ENCODE measurements at places on chromosomes 3 and 15. TPM values are rescaled to one million over a fixed set of nuclear protein-coding genes. Genes with fewer than 3 reads are reported as not detected.
A peak's percentile ranks its signal among the peaks of the same experiment; 100 is the strongest.

The RAMAC gene
- total RNA-seq, result 15.1 TPM

DNA sequence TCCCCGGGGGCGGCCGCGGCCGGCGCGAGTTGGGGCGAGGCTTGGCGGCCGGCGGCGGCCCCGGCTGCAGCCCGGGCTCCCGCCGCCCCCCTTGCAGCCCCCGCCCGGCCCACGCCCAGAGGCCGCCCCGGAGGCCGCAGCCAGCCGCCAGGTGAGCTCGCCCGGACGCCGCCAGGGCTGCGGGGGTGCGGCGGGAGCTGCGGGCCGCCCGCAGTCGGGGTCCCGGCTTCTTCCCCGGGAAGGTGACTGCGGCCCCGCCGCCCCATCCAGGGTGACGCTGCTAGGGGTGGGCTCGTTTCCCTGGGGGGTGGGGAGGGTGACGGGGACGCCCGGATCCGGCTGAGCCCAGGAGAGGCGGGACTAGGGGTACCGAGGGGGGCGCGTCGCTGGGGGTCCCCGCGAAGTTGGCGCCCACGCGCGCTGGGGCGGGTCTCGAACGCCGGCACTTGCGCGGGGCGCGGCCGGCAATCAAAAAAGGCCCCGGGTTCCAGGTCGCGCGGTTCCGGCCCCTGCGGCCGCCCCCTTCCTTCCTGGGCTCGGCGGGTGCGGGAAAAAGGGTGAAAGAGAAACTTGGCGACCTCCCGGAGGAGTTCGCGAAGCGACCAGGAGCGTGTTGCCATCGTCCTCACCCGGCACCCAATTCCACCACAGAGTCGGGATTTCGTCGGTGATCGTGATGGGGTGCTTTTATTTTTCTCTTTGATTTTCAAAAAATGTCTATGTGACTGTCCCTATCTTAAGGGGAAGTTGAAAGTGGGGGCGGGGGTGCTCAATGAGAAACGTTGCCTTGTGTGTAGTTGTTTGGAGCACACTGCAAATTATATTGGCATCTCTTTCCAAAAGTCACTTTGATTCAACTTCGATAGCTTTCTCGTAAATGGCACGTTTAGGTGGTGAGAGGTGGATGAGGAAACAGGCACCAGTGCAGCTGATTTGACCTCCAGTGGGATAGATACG is 619 bp downstream of the ATXN7 start:
- no peaks in the 10 kb centered on the region for H3K27me3 ChIP-seq
- H3K27ac ChIP-seq, result peak overlapping the region; percentile 78
- no peak for DNase-seq
- H3K4me1 ChIP-seq, result peaks cover 10% of the 10 kb centered on the region

DNA sequence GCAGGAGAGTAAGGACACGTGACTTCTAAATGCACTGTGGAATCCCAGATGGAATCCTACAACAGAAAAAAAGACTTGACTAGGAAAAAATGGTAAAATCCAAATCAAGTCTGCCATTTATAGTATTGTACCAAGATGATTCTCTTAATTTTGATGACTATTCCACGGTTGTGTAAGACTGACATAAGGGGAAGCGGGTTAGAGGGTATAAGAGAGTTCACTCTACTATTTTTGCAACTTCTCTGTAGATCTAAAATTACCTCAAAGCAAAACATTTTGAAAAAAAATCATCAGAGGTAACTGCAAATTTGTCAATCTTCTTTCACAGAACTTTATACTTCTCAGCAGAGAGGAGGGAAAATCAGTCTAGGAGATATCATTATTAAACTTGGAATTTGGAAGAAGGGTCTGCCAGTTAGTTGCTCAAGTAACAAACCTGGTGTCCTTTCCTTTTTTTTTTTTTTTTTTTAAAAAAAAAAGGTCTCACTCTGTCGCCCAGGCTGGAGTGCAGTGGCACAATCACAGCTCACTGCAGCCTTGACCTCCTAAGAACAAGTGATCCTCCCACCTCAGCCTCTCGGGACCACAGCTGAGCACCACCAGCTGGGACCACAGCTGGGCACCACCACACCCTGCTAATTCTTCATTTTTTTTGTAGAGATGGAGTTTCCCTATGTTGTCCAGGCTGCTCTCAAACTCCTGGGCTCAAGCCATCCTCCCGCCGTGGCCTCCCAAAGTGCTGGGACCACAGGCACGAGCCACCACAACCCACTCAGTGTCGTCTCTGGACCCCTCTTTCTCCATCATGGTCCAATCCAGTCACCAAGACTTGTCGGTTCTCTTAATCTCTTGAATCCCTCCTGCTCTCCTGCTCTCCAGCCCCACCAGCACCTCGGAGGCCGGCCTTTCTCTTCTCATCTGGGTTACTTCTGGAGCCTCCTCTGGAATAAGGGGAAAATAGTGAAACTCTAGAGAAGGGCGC is 14.9 kb upstream of the HES1 start:
- no peaks in the 10 kb centered on the region for H3K4me1 ChIP-seq
- H3K27me3 ChIP-seq, result no peaks in the 10 kb centered on the region
- no peaks in the 10 kb centered on the region for H3K36me3 ChIP-seq
- no peak for DNase-seq

The GUCA1C gene
- total RNA-seq, result not detected

- H3K27me3 ChIP-seq, result no peaks in the 10 kb centered on the region
- H3K27ac ChIP-seq, result peak overlapping the region; percentile 62
- DNase-seq, result no peak
- H3K4me3 ChIP-seq, result peak overlapping the region; percentile 93
- no peaks in the 10 kb centered on the region for H3K36me3 ChIP-seq
These were observed 61.0 kb upstream of the ANKRD28 start for GRCh38 chr3:15858547-15859506.

The ITIH4 gene
- 51.4 TPM for total RNA-seq
